ENCODE measurements at places on chromosomes 1 and 21.

DNA sequence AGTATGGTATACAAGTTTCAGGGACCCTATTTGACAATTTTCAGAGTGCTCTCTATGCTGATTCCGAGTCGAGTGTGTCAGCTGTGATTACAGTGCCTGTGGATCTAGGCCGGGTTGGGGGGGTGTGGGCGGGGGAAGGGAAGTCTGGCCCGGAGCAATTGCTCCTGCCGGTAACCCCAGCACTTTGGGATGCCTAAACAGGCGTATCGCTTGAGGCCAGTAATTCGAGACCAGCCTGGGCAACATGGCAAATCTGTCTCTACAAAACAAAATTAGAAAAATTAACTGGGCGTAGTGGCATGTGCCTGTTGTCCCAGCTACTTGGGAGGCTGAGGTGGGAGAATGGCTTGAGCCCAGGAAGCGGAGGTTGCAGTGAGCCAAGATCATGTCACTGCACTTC, 1.6 kb upstream of the IL10RB start:
- DNase-seq = no peak

GRCh38 chr1:175976865-175977642, 230.0 kb downstream of the COP1 start:
- no peak for DNase-seq

DNA sequence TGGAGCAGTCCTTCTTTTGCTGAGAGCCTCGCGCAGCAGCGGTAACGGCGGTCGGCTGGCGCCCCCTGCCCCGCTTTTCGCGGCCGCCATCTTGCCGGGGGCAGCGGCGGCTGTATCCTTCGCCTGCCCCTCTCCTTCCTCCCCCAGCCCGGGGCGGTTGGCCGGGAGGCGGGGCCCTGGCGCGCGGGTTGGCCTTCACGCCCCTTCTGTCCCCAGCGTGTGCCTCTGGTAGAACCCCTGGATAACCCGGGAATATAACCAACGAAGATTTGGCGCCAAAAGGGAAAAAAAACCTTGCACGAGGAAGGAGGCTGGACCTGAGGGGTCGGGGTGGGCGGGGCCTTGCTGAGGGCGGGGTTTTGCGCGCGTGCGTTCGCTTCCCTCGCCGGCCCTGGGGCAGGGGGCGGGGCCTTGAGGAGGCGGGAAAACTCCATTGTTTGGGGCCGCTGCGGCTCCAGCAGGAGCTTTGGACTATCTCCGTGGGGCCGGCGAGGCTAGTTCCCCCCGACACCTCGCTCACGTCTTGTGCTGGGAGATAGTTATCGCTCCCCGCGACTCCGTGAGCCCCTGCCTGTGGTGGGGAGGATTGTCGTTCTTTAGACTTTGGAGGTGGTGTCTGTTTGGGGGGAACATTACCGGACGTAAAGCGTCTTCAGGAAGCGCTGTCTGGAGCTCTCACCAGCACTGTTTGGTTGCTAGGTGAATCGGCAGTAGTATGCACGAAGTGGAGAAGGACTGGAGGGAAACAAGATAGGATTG, 689 bp downstream of the NASP start:
- peak; percentile 70 for DNase-seq

GRCh38 chr21:31772674-31773555, 41.0 kb upstream of the SCAF4 start:
- no peak for DNase-seq

DNA sequence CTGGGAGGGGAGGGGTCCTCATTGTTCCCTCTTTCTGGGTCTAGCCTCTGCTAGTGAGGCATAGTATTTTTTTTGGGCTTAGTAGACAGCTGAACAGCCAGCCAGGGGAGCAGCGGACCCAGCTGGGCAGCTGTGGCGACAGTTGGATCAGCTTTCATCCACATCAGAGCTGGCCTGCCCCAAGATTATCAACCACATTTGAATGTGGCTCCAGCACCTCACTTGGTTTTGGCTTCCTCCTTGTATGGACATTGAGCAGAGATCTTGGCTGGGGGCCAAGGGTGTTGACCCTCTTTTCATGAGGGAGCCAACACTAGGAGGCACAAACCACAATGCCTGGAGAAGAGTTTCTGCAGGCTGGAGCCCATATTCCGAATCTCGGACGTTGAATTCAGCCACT, 25.0 kb downstream of the WNT4 start:
- no peak for DNase-seq

DNA sequence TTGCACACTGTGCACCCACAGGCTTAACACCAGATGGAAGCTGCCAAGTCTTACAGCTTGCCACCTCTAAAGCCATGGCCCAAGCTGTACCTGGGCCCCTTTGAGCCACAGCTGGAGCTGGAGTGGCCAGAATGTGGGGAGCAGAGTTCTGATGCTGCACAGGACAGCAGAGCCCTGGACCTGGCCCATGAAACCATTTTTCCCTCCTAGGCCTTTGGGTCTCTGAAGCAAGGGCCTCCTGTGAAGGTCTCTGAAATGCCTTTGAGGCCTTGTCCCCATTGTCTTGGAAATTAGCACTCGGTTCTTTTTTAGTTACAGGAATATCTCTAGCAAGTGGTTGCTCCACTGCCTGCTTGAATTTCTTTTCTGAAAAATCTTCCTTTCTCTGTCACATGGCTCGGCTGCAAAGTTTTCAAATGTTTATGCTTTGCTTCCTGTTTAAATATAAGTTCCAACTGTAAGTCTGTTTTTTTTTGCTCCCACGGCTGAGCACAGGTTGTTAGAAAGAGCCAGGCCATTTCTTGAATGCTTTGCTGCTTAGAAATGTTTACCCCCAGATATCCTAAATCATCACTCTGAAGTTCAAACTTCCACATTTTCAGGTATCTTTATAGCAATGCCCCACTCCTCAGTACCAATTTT, 156.8 kb upstream of the GORAB start:
- DNase-seq = no peak

DNA sequence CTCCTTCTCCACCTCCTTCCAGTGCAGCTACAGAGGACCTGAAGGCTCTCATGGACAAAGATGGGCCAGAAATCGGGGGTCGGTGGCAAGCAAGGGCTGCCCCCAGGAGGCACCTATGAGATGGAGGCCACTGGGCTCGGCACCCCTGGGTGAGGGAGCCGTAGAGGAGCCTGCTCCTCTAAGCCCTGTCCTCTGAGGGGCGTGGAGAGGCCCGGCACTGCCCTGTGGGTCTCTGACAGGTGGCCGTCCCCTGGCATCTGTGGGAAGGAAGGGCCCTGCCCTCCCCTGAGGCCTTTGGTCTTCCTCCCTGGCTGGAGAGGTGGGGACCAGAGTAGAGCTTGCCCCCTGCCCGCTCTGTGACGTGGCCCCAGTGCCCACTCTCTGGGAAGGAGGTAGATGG, 30.9 kb downstream of the PRDM16 start:
- DNase-seq = no peak

GRCh38 chr1:200336901-200337391, 72.9 kb downstream of the ZNF281 start:
- no peak for DNase-seq

DNA sequence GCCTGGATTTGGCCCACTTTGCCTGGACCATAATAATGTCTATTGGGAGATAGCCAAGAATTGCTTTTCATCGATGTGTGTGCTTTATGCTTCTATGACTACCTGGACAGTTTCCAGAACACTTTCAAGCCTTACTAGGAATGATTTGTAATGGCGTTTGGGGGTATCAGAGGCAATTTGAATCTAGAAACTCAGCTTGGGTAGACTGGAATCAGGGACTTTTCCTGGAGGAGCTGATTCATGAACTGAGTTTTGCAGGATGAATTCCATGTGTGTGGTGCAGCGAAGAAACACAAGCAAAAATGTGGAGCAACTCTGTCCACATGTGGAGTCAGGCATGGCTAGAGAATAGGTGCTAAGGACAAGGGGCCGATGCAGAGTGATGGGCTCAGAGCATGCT, 11.9 kb upstream of the TMEM61 start:
- DNase-seq = no peak

DNA sequence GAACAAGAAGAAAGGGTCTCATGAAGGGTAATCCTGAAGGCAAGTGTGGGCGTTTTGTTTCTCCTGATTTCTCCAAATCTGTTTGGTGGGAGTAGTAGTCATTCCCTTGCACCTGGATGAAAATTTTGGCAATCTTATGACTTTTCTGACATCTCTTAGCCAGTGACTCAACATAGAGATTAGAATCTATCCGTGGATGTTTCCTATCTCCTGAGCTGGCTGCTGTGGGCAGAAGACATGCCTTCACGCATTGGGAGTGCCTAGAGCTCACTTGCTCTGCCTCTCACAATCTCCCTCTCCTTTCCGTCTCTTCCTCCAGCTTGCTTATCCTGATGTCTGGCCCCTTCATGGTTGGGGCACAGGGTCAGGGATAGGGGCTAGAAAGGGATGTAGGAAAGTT, 174.2 kb upstream of the NFIA start:
- DNase-seq = no peak

DNA sequence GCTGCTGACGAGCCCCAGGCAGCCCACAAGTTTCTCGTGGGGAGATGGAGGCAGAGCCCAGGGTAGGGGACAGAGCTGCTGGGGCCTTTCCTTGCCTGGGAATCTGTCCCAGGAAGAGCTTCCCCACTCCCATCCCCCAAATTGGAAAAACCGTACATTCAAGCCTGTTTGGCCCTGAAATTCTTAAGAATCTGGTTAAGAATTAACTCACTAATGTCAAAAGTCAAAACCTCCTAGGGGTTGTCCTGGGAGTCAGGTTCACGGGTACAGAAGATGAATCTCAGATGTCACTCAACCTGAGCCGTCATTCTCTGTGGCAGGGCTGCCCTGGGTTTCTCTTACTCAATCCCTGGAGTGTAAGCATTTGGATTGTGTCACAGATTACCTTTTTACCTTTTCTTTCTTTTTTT, 8.4 kb downstream of the C1orf115 start:
- no peak for DNase-seq

DNA sequence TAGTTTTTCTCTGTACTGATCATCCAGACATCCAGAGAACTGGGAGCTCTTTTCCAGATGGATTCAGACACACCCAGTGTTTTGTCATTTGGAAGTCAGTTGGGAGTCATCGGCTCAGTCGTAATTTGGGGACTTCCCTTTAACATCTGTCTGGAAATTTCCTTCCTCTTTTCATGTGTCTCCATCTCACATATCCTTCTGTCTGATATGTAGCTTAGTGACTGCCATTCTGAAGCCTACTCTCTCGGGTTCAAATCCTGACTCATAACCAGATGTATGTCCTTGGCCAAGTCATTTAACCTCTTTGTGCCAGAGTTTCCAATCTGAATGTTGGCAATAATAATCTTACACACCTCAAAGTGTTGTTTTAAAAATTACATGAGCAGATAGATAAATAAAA, 3.0 kb downstream of the MORC3 start:
- no peak for DNase-seq

GRCh38 chr1:2969845-2970291, 51.4 kb upstream of the ACTRT2 start:
- DNase-seq = no peak

DNA sequence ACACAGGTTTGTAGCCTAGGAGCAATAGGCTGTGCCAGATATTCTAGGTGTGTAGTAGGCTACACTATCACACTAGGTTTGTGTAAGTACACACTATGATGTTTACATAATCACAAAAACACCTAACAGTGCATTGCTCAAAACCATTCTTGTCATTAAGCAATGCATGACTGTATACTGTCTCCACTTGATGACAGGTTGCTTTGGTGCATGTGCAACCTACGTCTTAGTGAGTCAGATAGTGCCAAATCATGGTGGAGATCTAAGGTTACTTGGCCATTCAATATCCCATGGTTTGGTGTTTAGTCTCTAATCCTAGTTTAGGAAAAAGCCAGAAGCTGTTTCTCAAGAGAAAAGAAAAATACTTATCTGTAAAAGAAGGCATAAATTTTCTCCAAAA, 181.1 kb downstream of the KCNK2 start:
- DNase-seq = no peak

- DNase-seq = no peak
Observed at GRCh38 chr1:165632152-165632469, 1.1 kb downstream of the MGST3 start.

DNA sequence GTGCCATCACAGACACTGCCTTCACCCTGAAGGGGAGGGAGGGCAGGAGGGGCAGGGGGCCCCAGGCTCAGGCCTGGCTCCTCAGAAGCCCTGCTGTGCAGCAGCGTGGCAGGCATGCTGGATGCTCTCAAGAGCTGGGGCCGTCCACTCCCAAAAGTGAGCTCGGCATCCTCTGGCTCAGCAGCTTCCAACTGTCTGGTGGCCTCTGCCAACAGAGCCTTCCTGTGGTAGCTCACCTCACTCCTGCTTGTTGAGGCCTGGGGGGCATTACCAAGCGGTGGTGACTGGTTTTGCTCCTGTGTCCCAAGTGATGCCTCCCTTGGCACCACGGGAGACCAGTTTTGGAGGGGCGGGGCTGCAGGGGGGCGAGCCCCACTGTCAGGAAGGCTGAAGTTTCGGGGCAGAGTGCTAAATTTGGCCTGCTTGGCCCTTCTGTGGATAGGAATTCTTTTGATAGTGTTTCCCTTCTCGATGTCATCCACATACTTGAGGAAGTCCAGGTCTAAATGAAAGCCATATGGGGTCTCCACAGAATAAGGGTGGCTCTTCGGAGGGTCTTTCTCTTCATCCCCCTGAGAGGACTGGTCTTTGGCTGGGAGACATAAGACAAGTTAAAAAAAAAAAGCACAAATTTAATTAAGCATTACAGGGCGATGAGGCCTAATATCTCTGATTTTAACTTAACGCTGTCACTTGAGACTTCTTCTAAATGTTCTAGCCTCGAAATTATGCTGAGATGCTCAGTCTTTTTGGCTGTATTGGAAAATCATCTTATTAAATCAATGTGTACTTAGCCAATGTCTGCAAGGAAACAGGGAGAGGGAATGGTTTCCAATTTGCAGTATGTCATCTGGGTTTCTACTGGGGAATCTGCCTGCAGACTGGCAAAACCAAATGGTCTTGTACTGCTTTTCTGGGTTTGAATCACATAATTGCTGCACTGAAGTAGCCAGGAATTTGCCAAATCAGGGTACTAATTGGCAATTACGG, 44.4 kb downstream of the KANK4 start:
- DNase-seq = no peak

GRCh38 chr1:48767975-48768510, 8.6 kb downstream of the BEND5 start:
- DNase-seq = no peak

DNA sequence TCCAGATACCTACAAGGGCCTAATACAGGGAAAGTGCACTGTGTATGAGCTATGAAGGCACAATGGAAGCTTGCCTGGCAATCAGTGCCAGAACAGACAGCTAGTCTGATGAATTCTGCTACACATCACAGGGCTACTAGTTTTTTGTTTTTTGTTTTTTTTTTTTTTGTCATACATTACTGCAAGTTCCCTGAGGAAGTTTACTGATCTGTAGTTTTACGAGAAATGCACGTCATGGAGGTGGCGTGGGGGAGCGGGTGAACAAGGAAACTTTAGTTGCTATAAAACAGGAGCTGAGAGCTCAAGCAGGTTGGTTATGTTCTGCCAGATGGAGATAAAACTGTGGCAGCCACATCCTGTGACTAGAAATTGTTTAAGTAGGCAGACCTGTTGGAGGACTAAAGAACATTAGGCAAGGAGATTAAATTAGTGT, 17.7 kb downstream of the PTPRC start:
- DNase-seq = peak; percentile 53

- no peak for DNase-seq
Observed at GRCh38 chr1:228039006-228039903, 32.5 kb downstream of the WNT3A start.

- DNase-seq = no peak
Observed at GRCh38 chr1:30771005-30771404, 13.4 kb upstream of the LAPTM5 start.

- no peak for DNase-seq
Observed at GRCh38 chr1:93989601-93990000, 80.4 kb upstream of the GCLM start.
